ENCODE measurements at places on chromosomes 11 and 22.

GRCh38 chr11:69536406-69536805 is 54.9 kb downstream of the LINC01488 start:
- DNase-seq = no peak

- no peak for DNase-seq
Observed at GRCh38 chr11:105298174-105298573, 158.6 kb upstream of the CARD18 start.

GRCh38 chr22:47618180-47619010 is 855.9 kb downstream of the TBC1D22A start:
- DNase-seq = no peak

- no peak for DNase-seq
Observed at GRCh38 chr11:65311170-65311678, 3.4 kb upstream of the CDC42EP2 start.

DNA sequence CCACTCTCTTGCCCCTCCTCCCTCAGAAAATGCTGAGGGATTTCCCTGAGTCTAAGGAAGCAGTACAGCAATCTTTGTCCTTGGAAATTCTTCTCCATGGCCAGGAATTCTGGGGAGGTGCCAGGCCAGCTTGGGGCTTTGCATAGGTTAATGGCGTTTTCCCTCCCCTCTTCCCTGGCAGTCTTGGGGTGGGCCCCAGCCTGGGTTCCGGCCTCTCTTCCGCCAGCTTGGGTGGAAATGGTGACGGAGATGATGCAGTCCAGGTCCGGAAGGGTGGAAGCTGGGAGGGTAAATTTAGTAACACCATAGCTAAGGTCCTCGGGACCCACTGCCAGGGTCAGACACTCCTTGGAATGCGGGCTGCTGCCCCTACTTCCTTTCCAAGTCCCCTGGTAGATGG is 5.0 kb downstream of the PHLDB1 start:
- no peak for DNase-seq

- no peak for DNase-seq
Observed at GRCh38 chr22:50486561-50487289, at the start of gene MIOX. Gene MIOX (plus strand): TSS chr22:50486859. CDS start chr22:50486898, 39 bp downstream.

DNA sequence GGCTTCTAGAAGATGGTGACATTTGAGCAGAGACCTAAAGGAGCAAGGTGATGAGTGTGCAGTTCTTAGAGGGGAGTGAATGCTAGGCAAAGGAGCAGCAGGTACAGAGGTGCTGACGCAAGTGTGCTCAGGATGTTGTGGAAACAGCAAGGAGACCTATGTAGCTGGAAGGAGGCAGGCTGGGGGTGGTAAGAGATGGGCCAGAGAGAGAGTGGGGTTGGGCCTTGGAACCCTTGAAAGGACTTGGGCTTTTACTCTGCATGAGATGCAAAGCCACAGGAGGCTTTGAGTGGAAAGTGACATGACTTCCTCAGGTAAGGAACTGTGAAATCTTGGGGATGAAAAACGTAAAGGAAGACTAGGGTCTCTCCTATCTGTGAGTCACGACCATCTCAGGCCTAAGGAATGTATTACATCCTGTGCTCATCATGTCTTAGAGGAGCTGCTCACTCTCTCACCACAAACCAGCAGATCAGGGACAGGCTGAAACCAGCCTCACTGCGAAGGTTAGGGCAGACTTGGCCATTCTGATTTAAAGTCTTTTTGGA is 65.4 kb downstream of the MICAL2 start:
- DNase-seq = no peak

GRCh38 chr11:70590356-70590991 is 192.1 kb downstream of the CTTN start:
- DNase-seq = no peak

DNA sequence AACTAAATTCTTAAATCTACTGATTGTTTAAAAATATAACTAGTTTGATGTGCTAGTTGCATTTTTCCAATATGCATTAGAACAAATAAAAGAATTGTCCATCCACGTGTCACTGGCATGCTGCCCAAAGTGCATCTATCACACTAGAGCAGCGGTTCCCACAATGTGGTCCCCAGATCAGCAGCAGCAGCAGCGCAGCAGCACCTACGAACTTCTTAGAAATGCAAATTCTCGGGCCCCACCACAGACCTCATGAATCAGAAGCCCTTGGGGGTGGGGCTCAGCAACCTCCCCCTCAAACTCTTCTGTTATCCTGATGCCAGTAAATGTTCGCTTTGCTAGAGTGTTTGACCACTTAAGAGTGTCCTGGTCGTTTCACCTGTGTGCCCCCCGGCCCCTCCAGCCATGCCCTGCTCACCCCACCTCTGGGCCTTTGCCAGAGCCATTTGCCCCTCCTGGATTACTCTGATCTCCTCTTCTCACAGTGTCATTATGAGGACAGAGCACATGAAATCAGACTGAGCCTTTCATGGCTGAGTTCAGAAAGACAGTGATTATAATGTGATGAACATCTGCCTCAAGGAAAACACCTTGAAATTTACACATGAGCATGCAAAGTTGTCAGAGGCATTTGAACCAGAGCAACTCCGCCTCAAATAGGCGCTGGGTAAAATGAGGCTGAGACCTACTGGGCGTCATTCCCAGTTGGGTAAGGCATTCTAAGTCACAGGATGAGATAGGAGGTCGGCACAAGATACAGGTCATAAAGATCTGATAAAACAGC is 12.6 kb upstream of the VSIG10L2 start:
- no peak for DNase-seq

DNA sequence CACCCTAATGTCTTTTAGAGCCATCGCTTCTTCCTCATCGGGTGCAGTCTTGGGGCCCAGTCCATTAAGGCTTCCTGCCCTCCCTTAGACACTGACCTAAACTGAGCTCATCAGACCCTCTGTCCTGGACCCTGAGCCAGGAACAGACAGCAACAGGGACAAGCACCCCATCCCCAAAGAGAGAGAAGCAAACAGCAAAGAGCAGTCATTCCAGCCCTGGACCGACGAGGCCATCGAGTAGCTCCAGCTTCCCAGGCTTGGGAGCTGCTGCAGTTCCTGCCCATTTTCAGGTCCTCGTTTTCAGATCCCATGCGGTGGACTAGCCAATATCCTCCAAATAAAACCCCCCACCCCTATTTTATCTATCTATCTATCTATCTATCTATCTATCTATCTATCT is 25.8 kb upstream of the CACNG2 start:
- DNase-seq = no peak

GRCh38 chr11:105609832-105610781 is at the start of gene GRIA4:
Gene GRIA4 (plus strand): TSS chr11:105610073. CDS start chr11:105610998, 925 bp downstream.
- DNase-seq = peak; percentile 3

GRCh38 chr11:2534957-2535672 is 90.3 kb downstream of the KCNQ1 start:
- no peak for DNase-seq

DNA sequence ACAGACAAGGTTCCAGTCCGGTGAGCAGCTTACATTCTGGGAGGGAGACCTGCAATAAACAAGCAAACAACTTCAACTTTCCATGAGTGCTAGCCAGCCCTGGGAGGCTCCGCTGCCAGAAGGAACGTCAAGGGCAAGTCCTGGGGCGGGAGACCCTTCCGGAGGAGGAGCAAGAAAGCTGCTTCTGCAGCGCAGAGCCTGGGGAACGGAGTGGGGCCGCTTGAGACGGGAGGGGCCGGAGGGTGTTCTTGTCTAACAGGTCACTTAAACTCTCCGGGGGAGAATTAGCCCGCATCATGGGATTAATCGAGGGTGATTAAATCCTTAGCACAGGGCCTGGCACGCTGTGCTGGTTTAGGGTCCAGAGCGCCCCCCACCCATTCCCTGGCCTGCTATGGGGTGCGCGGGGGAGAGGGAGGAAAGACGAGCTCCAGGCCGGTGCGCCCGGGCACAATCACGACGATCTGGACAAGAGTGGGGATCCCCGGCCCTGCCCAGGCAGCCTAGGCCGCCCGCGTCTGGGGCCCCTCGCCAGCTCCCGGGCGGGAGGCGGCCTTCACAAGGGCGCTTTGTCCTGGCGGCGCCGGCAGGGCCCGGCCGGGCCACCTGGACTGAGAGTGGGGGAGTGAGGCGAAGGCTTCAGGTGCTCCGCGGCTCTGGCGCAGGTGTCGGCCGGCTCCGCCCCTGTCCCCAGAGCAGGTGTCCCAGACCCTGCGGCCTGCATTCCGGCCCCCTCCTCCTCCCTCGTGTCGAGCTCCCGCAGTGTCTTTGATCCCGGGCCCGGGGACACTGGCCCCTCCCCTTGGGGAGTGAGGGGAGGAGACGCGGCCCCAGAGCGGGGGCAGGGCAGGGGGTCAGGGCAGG is 663 bp upstream of the LARGE2 start:
- DNase-seq = no peak

- DNase-seq = no peak
Observed at GRCh38 chr22:37626144-37626543, 13.3 kb upstream of the SH3BP1 start.

DNA sequence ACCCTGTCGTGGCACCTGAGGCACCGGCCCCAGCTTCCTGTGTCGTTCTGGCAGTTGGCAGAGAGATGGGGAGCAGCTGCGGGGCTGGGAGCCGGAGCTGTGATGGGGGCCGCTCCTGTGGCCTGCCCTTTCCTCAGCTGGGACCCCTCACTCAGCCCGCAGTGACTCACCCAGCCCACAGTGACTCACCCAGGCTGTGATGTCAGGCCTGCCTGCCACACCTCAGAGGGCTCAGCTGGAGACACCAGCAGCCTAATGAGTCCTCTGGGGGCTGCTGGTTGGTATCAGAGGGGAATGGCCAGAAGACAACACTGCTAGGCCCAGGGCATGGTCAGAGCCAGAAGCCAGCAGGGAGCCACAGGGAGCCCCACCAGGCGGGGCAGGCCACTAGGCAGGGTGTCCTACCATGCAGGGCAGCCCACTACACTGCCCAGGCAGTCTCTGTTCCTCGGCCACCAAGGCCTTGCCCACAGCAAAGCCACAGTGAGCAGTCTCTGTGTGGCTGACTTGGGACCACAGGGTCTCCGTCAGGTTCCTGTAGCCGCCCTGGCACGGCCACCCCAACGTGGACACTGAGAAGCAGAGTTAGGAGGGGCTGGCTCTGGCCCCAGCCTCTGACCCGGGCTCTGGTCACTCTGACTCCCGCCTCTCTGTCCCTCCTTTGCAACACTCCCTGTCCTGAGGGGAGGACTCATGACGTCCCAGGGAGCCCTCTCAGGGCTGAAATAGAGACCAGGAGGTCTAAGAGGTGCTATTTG is 4.2 kb upstream of the FXYD2 start:
- peak; percentile 82 for DNase-seq

DNA sequence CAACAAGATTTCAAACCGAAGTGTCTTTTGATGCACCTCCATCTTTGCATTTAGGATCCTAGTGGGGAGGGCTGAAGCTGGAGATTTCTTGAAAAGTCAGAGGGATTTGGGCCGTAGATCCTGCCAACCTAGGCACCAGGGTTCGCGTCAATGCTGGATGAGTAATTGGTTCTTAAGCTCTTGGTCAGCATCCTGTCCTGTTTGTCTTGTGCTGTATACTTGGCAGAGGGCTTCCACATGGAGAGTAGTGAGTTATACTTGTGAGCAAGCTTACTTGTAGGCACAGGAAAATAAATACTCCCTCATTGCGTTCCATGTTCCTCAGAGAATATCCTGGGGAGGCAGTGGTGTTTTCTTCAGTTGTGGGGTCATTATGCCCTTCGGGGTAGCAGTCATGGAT is 12.6 kb downstream of the INSC start:
- no peak for DNase-seq

DNA sequence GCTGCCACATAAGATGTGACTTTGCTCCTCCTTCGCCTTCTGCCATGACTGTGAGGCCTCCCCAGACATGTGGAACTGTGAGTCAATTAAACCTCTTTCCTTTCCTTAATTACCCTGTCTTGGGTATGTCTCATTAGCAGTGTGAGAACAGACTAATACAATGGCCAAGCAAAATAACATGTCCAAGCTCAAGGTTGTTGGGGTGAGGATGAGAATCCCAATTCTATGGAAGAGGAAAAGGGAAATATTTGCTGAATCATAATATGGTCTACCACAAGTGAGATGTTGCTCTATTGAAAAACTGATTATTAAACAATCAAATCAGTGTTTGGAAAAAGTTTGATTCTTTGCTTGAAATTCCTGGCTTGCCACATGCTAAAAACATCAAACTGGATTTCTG is 48.7 kb upstream of the LRRC4C start:
- no peak for DNase-seq

DNA sequence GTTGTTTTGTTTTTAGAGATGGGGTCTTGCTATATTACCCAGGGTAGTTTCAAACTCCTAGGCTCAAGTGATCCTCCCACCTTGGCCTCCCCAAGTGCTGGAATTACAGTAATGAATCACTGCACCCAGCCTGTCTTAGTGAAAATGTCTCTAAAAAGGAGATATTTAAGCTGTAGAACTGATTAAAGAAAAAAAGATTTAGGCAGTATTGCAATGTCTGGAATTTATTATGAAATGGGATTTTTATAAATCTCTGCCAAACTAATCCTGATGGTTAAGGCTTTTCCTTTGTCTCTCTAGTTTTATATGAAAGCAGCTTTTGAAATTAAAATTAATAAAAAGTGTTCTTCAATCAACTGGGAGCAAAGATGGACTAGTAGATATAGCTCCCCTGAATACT is 2.1 kb downstream of the PLAAT3 start:
- DNase-seq = no peak

DNA sequence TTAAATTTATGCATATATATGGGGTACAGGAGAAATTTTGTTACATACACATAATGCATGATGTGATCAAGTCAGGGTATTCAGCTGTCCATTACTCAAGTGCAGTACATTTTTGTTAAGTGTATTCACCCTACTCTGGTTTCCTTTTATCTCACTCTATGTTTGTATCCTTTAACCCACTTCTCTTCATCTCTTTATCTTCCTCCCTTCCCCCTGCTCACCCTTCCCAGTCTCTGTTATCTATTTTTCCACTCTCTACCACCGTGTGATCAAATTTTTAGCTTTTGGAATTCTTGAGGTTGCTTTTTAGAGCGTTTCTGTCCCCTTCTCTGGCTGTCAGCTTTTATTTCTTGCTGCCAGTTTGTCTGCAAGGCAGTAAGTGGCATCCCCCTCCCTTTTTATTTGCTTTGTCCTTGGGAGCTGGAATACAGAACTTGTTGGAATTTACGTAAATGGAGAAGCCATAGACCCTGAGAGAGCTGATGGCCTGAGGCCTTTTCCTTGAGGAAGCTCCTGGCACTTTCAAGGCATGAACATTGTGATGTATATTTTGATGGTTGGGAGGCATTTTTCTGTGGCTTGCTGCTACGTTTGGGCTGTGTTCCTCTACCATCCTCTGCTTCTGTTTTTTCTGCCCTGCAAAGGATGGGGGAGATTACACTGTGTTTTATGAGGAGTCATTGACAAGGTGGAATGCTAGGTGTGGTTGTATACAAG is 148.6 kb downstream of the LDLRAD3 start:
- DNase-seq = no peak

- no peak for DNase-seq
Observed at GRCh38 chr11:1819074-1819473, 15.7 kb upstream of the SYT8 start.

- DNase-seq = no peak
Observed at GRCh38 chr11:33664827-33665226, 35.8 kb downstream of the C11orf91 start.

DNA sequence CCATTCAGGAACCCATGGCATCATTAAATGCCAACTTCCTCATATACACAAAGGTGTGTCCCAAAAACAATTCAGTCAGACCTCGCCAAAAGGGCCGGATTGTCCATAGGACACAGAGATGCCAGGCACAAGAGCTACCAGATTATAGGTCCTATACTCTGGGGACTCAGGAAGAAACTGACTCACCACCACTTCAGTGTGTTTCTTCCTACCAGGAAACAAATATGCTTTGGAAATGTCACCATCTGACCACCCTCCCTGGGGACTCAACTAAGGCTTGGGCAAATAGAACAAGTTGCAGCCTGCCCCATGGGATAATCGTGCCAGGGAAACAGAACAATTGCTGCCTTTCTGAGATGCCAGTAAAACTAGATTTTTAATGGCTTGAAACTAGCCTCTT is 11.7 kb downstream of the POU2AF3 start:
- no peak for DNase-seq

- DNase-seq = no peak
Observed at GRCh38 chr22:33842006-33842354, 78.3 kb downstream of the LARGE1 start.

Measured in stimulated activated CD4-positive, alpha-beta T cell treated with anti-CD3 and anti-CD28 coated beads, Interleukin-4, amount 100 ng/mL, for 1 hour (primary cell).